ENCODE measurements at places on chromosomes 12 and 14.

DNA sequence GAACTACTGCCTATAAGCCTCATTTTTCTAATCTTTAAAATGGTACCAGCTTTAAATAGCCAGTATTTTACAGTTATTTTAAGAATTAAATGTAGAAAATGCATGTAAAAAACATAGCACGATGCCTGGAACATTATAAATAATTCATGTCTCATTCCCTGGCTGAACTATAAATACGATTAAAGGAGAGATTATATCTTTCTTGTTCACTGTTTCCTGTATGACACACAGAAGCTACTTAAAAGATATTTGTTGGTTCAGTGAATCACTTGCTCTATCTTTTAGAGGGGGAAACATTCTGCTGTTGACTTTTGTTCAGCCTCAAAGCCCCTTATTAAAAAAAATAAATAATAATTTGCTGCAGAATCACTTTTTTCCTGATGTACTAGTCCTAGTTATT is 406.9 kb downstream of the LRFN5 start:
- no peak for DNase-seq

GRCh38 chr12:110785240-110785639 is 42.5 kb upstream of the PPP1CC start:
- DNase-seq = no peak

- DNase-seq = no peak
Measured at GRCh38 chr12:57104292-57104910, 6.8 kb downstream of the STAT6 start.

DNA sequence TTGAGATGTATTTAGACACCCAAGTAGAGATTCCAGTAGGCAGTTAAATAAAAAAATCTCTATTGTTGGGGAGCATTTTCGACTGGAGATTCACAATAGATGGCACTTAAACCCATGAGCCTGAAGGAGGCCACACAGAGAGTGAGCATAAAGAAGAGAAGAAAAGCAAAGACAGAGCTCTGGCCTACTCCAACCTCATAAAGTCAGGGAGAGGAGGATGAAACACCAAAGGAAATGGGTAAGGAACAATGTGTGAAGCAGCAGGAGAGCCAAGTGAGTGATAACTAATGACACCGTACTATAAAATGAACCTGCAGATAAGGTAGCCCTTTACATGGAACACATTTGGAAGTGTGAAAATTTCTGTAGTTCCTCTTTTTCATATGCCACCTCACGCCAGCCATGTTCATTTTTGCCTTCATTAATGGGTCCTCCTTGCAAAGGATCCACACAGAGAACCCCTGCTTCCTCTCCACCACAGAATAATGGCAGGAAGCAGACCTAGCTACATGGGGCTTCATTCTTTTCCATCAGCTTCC is 150.0 kb upstream of the SYT10 start:
- no peak for DNase-seq

- DNase-seq = no peak
Measured at GRCh38 chr12:96365604-96366380, 34.4 kb downstream of the CDK17 start.

- DNase-seq = no peak
Measured at GRCh38 chr14:33814010-33814409, 136.9 kb downstream of the EGLN3 start.

GRCh38 chr14:58812050-58812910 is 174.5 kb downstream of the DACT1 start:
- DNase-seq = no peak

DNA sequence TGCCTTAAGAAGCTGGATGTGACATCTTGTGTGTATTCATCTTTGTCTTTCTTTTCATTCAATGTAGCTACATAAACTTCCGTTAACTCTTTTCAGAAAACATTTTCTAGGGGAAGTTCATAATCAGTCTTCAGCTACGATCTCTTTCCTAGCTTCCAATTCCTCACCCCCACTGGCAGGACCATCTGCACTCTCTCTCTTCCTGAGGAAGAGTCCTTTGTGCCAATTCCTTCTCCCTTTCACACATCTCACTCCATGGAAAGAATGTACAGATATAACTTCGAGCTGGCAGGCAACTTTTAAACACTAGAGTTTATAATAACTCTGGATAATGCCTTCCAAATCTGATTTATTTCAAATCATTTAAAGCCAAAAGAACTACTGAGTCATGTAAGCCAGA is 495.7 kb downstream of the GALC start:
- no peak for DNase-seq

GRCh38 chr12:1395421-1395955 is 198.9 kb downstream of the FBXL14 start:
- DNase-seq = no peak

DNA sequence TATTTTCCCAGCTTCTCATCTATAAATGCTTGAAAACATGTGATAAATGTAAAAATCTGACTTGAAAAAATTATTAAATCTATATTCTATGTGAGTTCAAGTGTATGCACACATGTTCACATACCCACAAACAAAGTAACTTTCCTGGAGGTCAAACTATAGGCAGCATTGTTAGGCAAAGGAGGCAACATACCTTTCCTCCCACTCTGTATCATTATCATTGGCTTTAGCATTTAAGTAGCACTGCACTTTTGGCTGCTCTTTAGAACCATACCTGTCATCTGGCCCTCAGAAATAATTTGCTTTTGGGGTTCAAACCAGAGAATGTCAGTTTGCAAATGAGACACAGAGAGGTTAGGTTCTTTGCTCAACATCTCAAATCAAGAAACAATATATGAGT is 102.4 kb upstream of the CCDC196 start:
- DNase-seq = no peak

- DNase-seq = no peak
Measured at GRCh38 chr12:123559468-123559867, 24.9 kb upstream of the TMED2 start.

GRCh38 chr12:103455020-103455763 is 40.6 kb downstream of the C12orf42 start:
- DNase-seq = no peak

GRCh38 chr12:108565976-108566375 is 3.6 kb downstream of the ISCU start:
- DNase-seq = peak; percentile 65

DNA sequence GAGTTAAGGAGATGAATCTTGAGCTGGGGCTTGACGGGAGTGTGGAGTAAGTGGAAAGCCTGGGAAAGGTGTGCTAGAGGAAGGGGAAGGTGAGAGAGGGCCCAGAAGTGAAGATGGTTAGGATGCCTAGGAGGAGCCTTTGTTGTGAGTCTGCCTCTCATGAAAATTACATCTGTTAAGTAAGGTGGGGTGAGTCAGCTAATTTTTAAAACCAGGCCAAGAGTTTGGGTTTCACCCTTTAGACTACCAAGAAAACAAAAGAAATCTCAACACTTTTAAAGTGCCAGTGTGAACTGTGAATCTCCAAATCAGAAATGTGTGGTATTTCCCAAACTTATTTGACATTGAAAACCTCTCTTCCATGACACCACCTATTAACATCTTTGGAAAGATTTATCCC is 185.2 kb downstream of the CRADD start:
- no peak for DNase-seq

GRCh38 chr12:31597066-31597465 is 6.1 kb upstream of the DENND5B start:
- DNase-seq = no peak

DNA sequence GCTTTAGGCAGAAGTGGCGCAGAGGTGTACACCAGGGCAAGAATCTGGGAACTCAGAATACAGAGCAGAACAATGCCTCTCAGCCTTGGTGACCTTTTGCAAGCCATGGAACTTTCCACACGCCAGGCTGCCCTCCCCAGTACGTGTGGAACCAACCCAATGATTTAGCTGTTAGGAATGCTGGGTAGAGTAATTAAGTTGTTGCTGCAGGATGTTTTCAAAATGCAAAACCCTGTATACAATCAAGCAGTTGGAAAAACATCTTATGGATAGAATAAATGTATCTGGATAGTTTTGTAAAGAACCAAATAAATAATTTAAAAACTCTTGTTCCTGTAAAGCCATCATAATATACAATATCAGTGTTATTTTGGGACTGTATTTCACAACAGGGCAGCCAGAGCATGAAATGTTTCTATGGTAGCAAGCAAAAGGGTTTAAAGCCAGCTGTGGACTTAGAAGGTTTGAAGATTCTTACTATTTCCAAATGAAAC is 19.4 kb downstream of the PPP1R36 start:
- DNase-seq = peak; percentile 36

DNA sequence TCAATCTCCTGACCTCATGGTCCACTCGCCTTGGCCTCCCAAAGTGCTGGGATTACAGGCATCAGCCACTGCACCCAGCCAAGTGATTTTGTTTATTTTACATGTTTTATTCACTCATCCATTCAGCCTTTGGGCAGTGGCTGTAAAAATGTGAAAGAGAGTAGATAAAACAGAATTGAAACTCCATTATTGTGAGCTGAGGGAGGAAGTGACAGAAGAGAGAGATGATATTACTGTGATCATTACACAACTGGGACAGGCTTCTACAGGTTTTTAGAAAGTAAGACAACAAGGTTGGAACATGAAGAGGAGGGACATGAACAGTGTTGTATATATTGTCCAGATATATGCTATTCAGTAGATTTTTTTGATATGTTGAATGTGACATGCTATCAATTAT is 25.0 kb downstream of the CREBL2 start:
- no peak for DNase-seq

DNA sequence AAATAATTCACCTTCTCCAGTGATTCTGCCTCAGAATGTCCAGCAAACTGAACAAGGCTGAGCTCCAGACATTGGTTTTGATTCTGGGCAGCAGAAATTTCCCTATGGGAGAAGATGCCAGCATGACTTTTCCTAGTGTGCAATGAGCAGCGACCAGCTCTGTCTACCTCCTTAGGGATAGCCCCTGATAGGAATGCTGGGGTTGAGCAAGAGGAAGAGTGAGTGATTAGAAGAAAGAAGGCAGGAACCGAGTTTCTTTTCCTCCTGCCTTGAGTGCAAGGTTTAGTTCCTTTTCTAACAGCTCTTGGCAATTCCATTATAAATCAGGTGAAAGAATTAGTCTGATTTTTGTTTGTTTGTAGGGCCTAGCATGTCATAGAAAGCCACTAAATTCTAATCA is 379.0 kb downstream of the DAD1 start:
- DNase-seq = no peak

GRCh38 chr12:53869500-53869899 is 69.1 kb upstream of the HOXC13 start:
- no peak for DNase-seq

DNA sequence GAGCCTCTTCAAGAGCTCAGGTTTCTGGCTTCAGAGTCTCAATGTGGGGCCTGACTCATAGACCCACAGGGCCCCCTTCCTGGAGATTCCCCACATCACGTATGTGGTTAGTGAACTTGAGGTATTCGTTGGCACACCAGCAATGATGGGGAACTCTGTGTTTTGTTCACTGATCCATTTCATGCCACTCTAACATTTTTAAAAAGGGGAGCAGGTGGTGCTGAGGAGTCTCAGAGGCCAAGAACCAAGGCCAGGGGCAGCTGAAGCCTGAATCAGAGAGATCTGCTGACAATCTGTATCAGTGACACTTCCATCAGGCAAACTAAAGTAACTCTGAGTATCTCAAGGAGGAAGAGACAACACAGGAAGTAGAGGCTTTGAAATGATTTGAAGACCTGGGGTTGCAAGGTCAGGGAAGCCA is 323.4 kb downstream of the VRK1 start:
- DNase-seq = no peak

GRCh38 chr12:19915392-19916195 is 452.7 kb upstream of the PDE3A start:
- DNase-seq = no peak

- DNase-seq = peak; percentile 21
Measured at GRCh38 chr14:32567543-32568384, 238.7 kb downstream of the AKAP6 start.

- no peak for DNase-seq
Measured at GRCh38 chr14:71729596-71729995, 202.6 kb upstream of the RGS6 start.
